ENCODE measurements at places on chromosomes 1 and 21. TPM values are rescaled to one million over a fixed set of nuclear protein-coding genes. Genes with fewer than 3 reads are reported as not detected.

The C1orf185 gene
- not detected for total RNA-seq

DNA sequence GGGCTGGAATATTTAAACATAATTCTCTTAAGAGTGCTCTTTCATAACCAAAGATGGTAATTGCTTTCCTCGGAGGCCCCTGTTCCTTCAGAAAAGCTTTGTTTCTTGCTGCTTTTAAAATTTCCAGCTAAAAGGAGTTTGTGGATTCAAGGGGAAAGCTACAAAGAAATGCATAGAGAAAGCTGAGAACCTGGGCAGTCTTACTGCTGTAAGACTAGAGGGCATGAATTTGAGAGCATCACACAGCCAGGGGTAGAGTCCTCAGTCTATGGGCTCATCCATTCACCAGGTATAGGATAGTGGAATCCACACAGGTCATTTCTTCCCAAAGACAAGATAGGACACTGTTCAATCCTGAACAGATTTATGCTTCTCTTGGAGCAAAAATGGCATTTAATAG lies 186.3 kb upstream of the PLD5 start:
- DNase-seq, result no peak
- H3K36me3 ChIP-seq, result no peaks in the 10 kb centered on the region
- H3K27ac ChIP-seq, result no peak overlapping the region
- H3K4me3 ChIP-seq, result no peak overlapping the region

DNA sequence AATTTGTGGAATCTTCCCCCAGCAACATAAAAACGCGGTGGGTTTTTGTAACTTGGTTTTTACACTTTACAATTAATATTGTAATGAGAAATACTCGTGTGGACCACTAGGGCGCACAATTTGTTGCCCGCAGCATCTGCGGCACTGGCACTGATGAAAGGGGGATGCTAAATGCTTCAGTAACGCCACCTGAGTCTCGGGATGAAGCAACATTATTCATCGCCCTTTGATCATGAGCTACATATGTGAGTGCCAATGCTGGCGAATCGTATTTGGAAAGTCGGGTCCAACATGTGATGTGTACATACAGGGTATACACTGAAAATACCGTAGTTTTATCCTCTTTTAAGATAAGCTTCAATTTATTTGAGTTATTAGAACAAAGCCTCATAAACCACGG lies 34.2 kb upstream of the COX20 start:
- no peak overlapping the region for H3K27ac ChIP-seq
- DNase-seq, result peak; percentile 51
- no peaks in the 10 kb centered on the region for H3K36me3 ChIP-seq
- peaks cover 5% of the 10 kb centered on the region for H3K4me1 ChIP-seq

The PTP4A2 gene
- 349 TPM for total RNA-seq

DNA sequence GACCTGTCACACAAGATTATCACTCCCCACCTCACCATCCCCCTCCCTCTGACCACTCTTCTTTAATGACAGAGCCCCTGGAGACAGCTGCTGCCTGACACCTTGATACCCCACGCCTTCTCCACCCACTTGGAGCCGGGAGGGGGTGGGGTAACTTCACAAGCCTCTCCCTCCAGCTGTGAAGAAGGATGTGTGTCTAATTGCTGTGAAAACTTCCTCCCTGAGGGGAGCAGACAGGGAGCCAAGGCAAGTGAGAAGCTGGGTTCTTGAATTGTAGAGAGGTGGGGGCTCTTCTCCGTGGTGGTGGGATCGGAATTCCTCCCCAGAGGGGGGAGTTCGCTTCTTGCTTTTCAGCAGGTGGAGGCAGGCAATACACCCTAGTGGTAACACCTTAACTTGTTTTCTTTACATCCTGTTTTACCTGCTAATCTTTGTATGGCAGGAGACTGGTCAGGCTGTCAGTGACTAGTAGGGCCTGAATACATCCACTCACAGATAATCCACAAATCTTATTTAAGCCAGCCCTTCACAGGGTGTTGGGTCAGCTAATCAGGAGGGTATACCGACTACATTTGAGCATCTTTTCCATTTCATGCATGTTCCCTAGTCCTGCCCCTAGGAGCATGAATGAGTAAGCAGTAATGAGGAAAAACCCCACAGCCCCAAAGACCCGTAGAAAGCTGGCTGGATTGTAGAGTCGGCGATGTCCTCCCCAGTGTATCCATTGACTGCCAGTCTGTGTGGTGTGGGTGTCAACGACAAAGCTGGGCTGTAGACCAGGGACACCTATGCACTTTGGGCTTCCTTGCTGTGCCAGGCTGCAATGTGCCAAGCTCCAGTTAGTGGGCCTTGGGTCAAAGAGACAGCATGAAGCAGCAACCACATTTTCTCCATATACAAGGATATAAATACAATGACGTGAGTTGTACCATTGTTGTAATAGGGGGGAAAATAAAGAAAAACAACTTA lies 57.3 kb downstream of the NFASC start:
- peaks cover 10% of the 10 kb centered on the region for H3K27me3 ChIP-seq
- H3K4me1 ChIP-seq, result no peaks in the 10 kb centered on the region
- H3K36me3 ChIP-seq, result no peaks in the 10 kb centered on the region

The SH2D2A gene
- total RNA-seq, result 193 TPM

The KRTAP12-2 gene
- total RNA-seq, result not detected

The LCE3E gene
- total RNA-seq, result not detected

DNA sequence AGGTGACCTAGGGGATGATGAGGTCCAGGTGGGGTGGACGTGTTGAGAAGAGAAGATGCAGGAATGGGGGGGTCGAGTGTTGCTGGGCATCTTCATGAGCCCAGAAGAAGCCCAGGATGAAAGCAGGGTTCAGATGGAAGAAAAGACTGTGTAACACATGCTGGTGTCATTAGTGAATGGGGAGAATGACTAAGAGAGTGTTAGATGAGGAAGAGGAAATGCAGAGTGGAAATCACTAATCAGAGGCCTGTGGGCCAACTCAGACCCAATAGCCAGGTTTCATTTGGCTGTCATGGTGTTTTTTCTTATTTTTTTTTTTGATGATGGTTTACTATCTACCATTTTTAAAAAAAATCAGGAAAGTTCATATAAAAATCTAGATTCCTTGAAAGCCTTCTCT lies 180.8 kb upstream of the CAMK1G start:
- no peak overlapping the region for H3K4me3 ChIP-seq
- no peak overlapping the region for H3K27ac ChIP-seq
- H3K27me3 ChIP-seq, result peaks cover 18% of the 10 kb centered on the region
- peaks cover 3% of the 10 kb centered on the region for H3K4me1 ChIP-seq

DNA sequence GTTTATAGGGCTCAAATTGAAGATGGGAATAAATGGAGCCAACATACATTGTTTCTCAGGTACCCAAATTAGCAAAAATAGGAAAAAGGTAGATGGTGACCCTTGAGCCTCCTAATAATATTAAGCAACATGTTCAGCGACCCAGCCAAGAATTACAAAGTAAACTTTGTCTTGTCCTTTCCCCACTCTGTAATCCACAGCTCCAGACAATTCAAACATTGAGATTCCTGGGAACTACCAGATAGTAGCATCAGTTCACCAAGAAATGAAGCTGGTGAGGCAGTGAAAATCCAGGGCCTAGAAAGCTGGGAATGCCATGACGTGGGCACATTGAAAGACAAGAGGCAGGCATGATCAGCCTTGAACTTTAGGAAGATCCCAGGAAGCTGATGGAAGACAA lies 11.7 kb downstream of the HAO2 start:
- H3K27me3 ChIP-seq, result no peaks in the 10 kb centered on the region
- DNase-seq, result no peak
- H3K36me3 ChIP-seq, result no peaks in the 10 kb centered on the region
- no peaks in the 10 kb centered on the region for H3K4me1 ChIP-seq

GRCh38 chr1:201298396-201299381 lies 15.4 kb downstream of the PKP1 start:
- no peak overlapping the region for H3K27ac ChIP-seq
- no peak overlapping the region for H3K4me3 ChIP-seq
- DNase-seq, result no peak
- no peaks in the 10 kb centered on the region for H3K36me3 ChIP-seq

- no peak overlapping the region for H3K27ac ChIP-seq
- no peak overlapping the region for H3K4me3 ChIP-seq
- DNase-seq, result no peak
- H3K4me1 ChIP-seq, result peaks cover 11% of the 10 kb centered on the region
These were observed 50.2 kb upstream of the WASF2 start for GRCh38 chr1:27539901-27540861.

The C1QA gene
- not detected for total RNA-seq

The HLX gene
- 0.33 TPM for total RNA-seq

GRCh38 chr1:203512848-203513584 lies 19.1 kb downstream of the OPTC start:
- peaks cover 4% of the 10 kb centered on the region for H3K27me3 ChIP-seq
- H3K27ac ChIP-seq, result no peak overlapping the region
- peaks cover 19% of the 10 kb centered on the region for H3K4me1 ChIP-seq
- DNase-seq, result peak; percentile 19
- H3K4me3 ChIP-seq, result no peak overlapping the region

GRCh38 chr1:47709872-47710231 lies 272.0 kb downstream of the FOXD2 start:
- no peak overlapping the region for H3K27ac ChIP-seq
- no peak for DNase-seq
- H3K36me3 ChIP-seq, result no peaks in the 10 kb centered on the region

DNA sequence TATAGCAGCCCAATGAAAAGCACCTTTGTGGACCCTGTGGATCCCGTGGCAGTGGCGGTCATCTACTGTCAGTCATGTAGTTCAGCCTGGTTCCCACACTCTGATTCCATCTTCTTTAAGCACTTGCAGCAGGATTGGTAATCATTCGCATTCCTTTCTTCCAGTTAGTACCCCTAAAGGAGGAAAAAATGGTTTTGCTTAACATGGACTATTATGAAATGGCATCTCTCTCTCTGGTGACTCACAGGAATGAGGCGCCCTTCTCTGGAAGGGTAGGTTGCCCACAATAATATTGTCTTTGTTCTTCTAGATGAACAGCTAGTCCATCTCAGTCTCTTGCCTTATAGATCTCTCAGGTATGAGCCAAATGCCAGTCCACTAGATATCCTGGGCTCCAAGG lies 127.9 kb upstream of the MROH9 start:
- H3K4me3 ChIP-seq, result no peak overlapping the region
- no peak overlapping the region for H3K27ac ChIP-seq
- DNase-seq, result no peak
- no peaks in the 10 kb centered on the region for H3K27me3 ChIP-seq
- no peaks in the 10 kb centered on the region for H3K4me1 ChIP-seq

- H3K27ac ChIP-seq, result peak overlapping the region; percentile 32
- peaks cover 10% of the 10 kb centered on the region for H3K27me3 ChIP-seq
- H3K36me3 ChIP-seq, result peaks cover 8% of the 10 kb centered on the region
- no peak for DNase-seq
- peaks cover 41% of the 10 kb centered on the region for H3K4me1 ChIP-seq
- H3K4me3 ChIP-seq, result no peak overlapping the region
These were observed 12.0 kb downstream of the XCL2 start for GRCh38 chr1:168531615-168532345.

DNA sequence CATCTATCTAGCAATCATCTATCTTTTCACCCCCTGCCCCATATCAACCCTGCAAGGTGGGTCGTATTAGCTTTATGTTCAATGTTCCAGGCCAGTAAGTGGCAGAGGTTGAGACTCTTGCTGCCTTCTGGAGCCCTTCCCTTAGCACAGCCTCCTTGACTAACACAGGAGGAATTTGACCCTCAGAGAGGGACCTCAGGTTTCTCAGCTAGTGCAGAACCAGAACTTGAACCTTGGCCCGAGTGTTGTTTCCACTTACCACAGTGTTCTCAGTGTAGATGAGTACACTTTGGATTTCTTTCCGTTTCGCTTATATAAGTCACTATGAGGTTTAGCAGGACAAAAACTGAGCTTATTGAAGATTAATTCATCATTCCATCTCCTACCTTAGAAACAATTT lies 11.1 kb upstream of the ATF3 start:
- no peak for DNase-seq
- H3K36me3 ChIP-seq, result peaks cover 2% of the 10 kb centered on the region
- H3K4me1 ChIP-seq, result peaks cover 28% of the 10 kb centered on the region

DNA sequence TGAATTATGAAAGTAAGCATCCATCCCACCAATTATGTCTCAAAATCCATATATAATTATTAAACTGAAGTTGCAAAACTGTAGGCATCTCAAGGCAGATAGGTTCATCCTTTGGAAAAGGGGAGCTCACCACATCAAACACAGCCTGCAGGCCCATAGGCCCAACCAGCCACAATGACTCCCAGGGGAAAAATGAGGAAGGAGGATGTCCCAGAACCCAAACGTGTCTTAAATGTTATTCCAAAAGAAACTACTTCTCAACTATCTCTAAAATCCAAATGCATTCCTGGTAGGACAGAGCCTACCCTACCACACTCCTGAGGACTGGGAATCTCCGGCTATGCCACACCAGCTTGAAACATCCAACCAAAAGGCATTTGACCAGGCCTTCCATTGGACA lies 12.8 kb downstream of the TIAM1 start:
- no peak overlapping the region for H3K4me3 ChIP-seq
- H3K4me1 ChIP-seq, result peaks cover 47% of the 10 kb centered on the region
- peaks cover 66% of the 10 kb centered on the region for H3K36me3 ChIP-seq
- no peak for DNase-seq

GRCh38 chr1:28755701-28756100 lies 19.0 kb downstream of the YTHDF2 start:
- H3K36me3 ChIP-seq, result peaks cover 24% of the 10 kb centered on the region
- H3K4me3 ChIP-seq, result no peak overlapping the region
- peaks cover 19% of the 10 kb centered on the region for H3K4me1 ChIP-seq
- no peak overlapping the region for H3K27ac ChIP-seq
- H3K27me3 ChIP-seq, result no peaks in the 10 kb centered on the region

- no peaks in the 10 kb centered on the region for H3K4me1 ChIP-seq
- DNase-seq, result no peak
- H3K27ac ChIP-seq, result no peak overlapping the region
- H3K36me3 ChIP-seq, result no peaks in the 10 kb centered on the region
These were observed 95.9 kb downstream of the DDX20 start for GRCh38 chr1:111851552-111851951.

GRCh38 chr21:46180778-46181391 lies 3.4 kb downstream of the SPATC1L start:
- peaks cover 14% of the 10 kb centered on the region for H3K4me1 ChIP-seq
- no peak for DNase-seq
- no peaks in the 10 kb centered on the region for H3K36me3 ChIP-seq
- no peak overlapping the region for H3K27ac ChIP-seq

DNA sequence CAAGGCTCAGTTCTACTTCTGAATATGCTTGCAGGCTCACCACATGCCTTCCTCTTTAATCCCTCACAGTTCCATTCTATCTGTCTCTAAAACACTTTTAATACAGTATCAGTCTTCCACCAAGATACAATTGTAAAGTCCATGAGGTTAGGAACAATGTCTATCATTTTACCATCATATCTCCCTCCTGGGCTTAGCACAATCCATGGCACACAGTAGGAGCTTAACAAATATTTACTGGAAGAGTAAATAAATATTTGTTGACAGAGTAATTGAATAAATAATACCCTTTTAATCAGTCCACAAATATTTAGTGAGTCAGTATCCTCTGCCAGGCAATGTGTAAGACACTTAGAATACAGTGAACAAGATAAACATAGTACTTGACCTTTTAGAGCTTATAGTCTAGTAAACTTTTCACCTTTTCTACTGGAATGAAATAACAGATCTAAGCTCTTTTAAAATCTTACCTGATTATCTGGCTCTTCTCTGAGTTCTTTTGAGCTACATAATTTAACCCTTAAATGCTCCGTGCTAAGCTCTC lies 12.7 kb upstream of the GADD45A start:
- H3K4me1 ChIP-seq, result peaks cover 23% of the 10 kb centered on the region
- H3K27me3 ChIP-seq, result peaks cover 30% of the 10 kb centered on the region
- no peaks in the 10 kb centered on the region for H3K36me3 ChIP-seq
- no peak overlapping the region for H3K4me3 ChIP-seq
- H3K27ac ChIP-seq, result no peak overlapping the region

- no peak overlapping the region for H3K4me3 ChIP-seq
- no peak for DNase-seq
- H3K36me3 ChIP-seq, result peaks cover 11% of the 10 kb centered on the region
- peaks cover 5% of the 10 kb centered on the region for H3K4me1 ChIP-seq
- no peaks in the 10 kb centered on the region for H3K27me3 ChIP-seq
These were observed 28.9 kb downstream of the ODR4 start for GRCh38 chr1:186404454-186405051.

Measured in activated CD4-positive, alpha-beta memory T cell treated with anti-CD3 and anti-CD28 coated beads, Interleukin-2, amount 10 ng/mL, durations not matched to agents 7 days and 5 days (primary cell).